ENCODE measurements at places on chromosomes 5 and 9. TPM values are rescaled to one million over a fixed set of nuclear protein-coding genes. Genes with fewer than 3 reads are reported as not detected.
A peak's percentile ranks its signal among the peaks of the same experiment; 100 is the strongest.

DNA sequence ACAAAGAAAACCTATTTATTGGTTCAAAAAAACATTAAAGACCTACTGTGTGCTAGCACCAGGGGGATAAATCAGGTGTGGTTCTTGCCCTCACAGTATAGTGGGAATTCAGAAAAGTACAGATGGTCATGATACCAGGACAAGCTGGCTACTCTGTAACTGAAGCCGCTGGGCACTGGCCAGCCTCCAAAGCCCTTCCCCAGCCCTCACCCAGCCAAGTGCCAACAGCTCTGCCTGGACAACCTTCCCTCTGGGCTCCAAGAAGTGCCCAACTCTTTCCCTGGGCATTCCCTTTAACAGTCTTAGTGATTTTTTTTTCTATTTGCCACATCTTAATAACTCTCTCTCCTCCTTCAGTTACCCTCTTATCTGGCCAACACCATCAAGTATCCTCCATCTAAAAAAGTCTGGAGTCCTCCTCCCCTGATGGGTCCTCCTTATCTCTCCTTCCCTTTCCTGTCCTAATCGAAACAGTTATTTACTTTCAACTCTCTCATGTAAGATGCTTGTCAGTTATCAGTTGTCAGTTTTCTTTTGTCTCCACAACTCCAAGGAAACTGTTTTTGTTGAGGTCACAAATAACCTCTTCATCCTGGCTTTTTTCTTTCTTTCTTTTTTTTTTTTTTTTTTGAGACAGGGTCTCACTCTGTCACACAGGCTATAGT is 13.3 kb upstream of the SEPTIN8 start:
- no peak overlapping the region for H3K4me3 ChIP-seq
- H3K4me1 ChIP-seq: no peaks in the 10 kb centered on the region
- DNase-seq: no peak
- H3K27ac ChIP-seq: no peak overlapping the region
- H3K36me3 ChIP-seq: peaks cover under 1% of the 10 kb centered on the region

GRCh38 chr5:13809921-13810320 is 134.6 kb downstream of the DNAH5 start:
- no peak for DNase-seq
- H3K4me3 ChIP-seq: no peak overlapping the region
- no peak overlapping the region for H3K27ac ChIP-seq
- H3K36me3 ChIP-seq: no peaks in the 10 kb centered on the region

- H3K4me3 ChIP-seq: peak overlapping the region; percentile 62
- H3K27ac ChIP-seq: peak overlapping the region; percentile 83
- peak; percentile 14 for DNase-seq
- peaks cover 44% of the 10 kb centered on the region for H3K4me1 ChIP-seq
- no peaks in the 10 kb centered on the region for H3K36me3 ChIP-seq
These were observed 207.6 kb upstream of the DMRTA1 start for GRCh38 chr9:22238809-22239684.

DNA sequence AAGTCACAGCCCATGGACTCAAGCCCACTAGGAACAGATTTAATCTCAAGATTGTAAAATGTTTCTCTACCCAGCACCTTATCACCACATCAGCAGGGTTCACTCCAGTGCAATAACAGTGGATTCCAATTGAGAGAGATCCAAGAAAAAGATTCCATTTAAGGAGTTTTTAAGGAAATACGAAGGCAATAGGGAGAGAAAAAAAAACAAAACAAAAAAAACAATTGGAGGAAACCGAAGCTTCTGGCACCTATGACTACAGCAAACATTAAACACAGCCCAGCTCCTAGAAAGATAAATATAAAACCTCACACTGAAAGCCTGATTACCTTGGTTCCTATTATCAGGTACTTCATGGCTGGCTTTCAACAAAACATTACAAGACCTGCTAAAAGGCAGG is 192.7 kb downstream of the DAB2IP start:
- H3K27ac ChIP-seq: no peak overlapping the region
- peaks cover 10% of the 10 kb centered on the region for H3K27me3 ChIP-seq
- H3K36me3 ChIP-seq: peaks cover 22% of the 10 kb centered on the region
- H3K4me1 ChIP-seq: no peaks in the 10 kb centered on the region
- no peak overlapping the region for H3K4me3 ChIP-seq

DNA sequence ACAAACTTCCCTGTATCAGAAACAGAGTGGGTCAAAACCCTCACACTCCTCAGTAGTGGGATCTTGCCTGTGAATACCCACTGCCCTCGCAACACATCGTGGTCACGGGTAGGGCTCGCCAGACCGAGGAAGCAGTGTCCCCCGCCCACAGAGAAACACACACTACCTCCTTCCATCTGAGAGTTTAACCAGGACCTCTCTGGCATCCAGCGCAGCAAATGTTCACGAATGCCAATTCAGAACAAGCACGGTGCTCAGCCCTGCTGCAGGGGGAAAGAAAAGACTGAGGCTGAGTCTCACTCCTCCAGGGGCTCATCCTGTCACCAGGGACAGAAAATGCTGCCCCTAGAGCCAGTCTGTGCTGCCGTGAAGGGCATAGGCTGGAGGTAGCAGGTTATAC is 42.5 kb upstream of the SYNPO start:
- peaks cover 10% of the 10 kb centered on the region for H3K4me1 ChIP-seq
- no peaks in the 10 kb centered on the region for H3K36me3 ChIP-seq
- no peak overlapping the region for H3K27ac ChIP-seq
- DNase-seq: no peak
- no peak overlapping the region for H3K4me3 ChIP-seq

- DNase-seq: no peak
- H3K4me3 ChIP-seq: no peak overlapping the region
These were observed 194.2 kb upstream of the GLRA1 start for GRCh38 chr5:152118676-152119470.

DNA sequence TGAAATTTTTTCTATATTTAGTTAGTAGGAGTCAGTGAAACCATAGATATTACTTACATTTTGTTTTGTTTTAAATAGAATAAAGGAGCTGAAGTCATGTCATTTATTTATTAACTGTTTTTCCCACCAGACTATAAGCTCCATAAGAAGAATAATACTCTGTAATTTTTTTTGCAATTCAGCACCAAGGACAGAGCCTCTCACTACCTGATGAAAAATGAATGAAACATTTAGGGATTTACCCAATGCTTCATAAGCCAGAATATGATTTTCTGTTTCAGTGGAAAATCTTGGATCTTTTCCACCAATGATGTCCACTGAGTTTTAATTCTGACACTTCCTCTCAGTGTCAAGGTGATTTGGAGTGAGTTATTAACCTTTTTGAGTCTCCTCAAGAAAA is 624.9 kb upstream of the GRAMD2B start:
- no peaks in the 10 kb centered on the region for H3K27me3 ChIP-seq
- DNase-seq: no peak
- no peak overlapping the region for H3K4me3 ChIP-seq
- H3K4me1 ChIP-seq: no peaks in the 10 kb centered on the region
- no peaks in the 10 kb centered on the region for H3K36me3 ChIP-seq
- H3K27ac ChIP-seq: no peak overlapping the region

GRCh38 chr5:169248550-169248949 is 52.4 kb downstream of the SLIT3 start:
- peaks cover 17% of the 10 kb centered on the region for H3K27me3 ChIP-seq
- H3K27ac ChIP-seq: no peak overlapping the region
- H3K4me3 ChIP-seq: no peak overlapping the region

HRH2 gene
- not detected for polyA plus RNA-seq

NIM1K gene
- 0.22 TPM for polyA plus RNA-seq

EXD3 gene
- polyA plus RNA-seq: 2.3 TPM

ZNF169 gene
- 4.3 TPM for polyA plus RNA-seq

TAF11L5 gene
- not detected for polyA plus RNA-seq

SPOCK1 gene
- polyA plus RNA-seq: not detected

Data from naive B cell (primary cell).